Placental pericyte (primary cell): ENCODE measurements at places on chromosomes 7 and 10. TPM values are rescaled to one million over a fixed set of nuclear protein-coding genes. Genes with fewer than 3 reads are reported as not detected.

The CASP2 gene
- 8.3 and 15.0 TPM in 2 replicates for total RNA-seq

The CDH23 gene
- under 0.01 and 0.14 TPM in 2 replicates for total RNA-seq

The GTF2IRD1 gene
- 16.5 and 21.4 TPM in 2 replicates for total RNA-seq

The CHN2 gene
- 0.29 and 0.44 TPM in 2 replicates for total RNA-seq

The THSD7A gene
- 0.44 and 1.0 TPM in 2 replicates for total RNA-seq

The DHTKD1 gene
- total RNA-seq = 34.6 and 36.4 TPM in 2 replicates

The CXCL12 gene
- 1.3 and 1.6 TPM in 2 replicates for total RNA-seq

The FAM237B gene
- not detected in 2 replicates for total RNA-seq

The STRA8 gene
- total RNA-seq = not detected in 2 replicates

The PDZD8 gene
- total RNA-seq = 24.3 and 35.8 TPM in 2 replicates

The MSMB gene
- not detected in 2 replicates for total RNA-seq

The CNPY1 gene
- total RNA-seq = not detected in 2 replicates

The TRA2A gene
- total RNA-seq = 32.6 and 50.3 TPM in 2 replicates

The KIF11 gene
- total RNA-seq = 1.3 and 47.4 TPM in 2 replicates

The COL26A1 gene
- not detected in 2 replicates for total RNA-seq

The IKZF1 gene
- not detected in 2 replicates for total RNA-seq

The CCNJ gene
- total RNA-seq = 6.6 and 11.6 TPM in 2 replicates

The MACC1 gene
- total RNA-seq = 0.14 TPM in 1 of 2 replicates, not detected in the other

The C10orf53 gene
- not detected in 2 replicates for total RNA-seq

The LFNG gene
- total RNA-seq = 0.88 and 6.9 TPM in 2 replicates

The SMARCD3 gene
- 24.5 and 30.2 TPM in 2 replicates for total RNA-seq

The ENTPD1 gene
- 1.1 TPM in 1 of 2 replicates, not detected in the other for total RNA-seq

The TFPI2 gene
- 650 and 1,118 TPM in 2 replicates for total RNA-seq

The AOAH gene
- not detected in 2 replicates for total RNA-seq

The PTPRN2 gene
- total RNA-seq = 0.14 TPM in 1 of 2 replicates, not detected in the other

The CYP2W1 gene
- 1.8 TPM in 1 of 2 replicates, not detected in the other for total RNA-seq

The MNX1 gene
- total RNA-seq = not detected in 2 replicates

The ACBD7 gene
- total RNA-seq = 0.72 TPM in 1 of 2 replicates, not detected in the other

The LIPM gene
- not detected in 2 replicates for total RNA-seq
